Activated CD4-positive, CD25-positive, alpha-beta regulatory T cell treated with anti-CD3 and anti-CD28 coated beads, Interleukin-2, amount 50 U/mL, for 16 hours (primary cell): ENCODE measurements at places on chromosomes 1 and 21.

DNA sequence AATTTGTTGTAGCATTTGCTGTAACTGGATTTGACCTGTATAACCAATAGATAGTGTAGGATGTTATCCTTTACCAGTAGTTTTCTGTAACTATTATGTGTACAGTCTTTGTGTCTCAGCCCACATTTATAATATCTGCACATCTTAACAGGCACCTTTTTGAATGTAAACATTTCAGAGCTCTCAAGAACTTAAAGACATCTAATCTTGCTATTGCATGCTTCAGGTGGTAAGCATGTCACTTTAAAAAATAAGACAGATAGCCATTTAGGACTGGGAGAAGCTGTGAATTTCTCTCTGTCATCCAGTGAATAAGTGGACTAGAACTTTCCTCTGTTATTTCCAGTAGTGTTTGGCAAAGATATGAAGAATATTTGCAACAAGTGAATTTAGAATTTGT lies 22.6 kb upstream of the GPR52 start:
- DNase-seq = no peak

- DNase-seq = no peak
Measured at GRCh38 chr1:209416039-209416438, 167.5 kb upstream of the CAMK1G start.

- no peak for DNase-seq
Measured at GRCh38 chr21:45388011-45388521, 16.9 kb upstream of the COL18A1 start.

DNA sequence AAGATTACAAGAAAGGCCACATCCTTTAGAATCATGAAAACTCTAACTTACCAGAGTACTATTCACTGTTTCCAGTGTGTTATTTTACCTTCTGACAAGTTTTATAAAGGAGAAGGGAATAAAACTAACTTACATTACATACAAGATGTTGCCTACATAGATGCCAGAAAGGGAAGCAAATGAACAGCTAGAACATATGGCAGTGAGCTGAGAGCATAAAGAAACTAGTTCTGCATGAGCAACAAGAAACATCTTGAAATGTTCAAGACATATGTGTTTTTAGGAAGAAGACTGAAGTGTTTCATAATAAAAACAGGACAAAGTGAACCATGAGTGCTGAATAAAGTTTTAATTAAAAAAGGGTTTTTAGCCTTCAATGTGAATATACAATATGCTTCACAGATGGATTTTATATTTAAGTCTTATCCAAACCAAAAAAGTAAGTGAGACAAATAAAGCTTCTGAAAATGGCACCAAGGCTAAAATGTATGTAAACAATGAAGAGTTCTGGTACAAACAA lies 39.4 kb downstream of the SLC5A9 start:
- no peak for DNase-seq

DNA sequence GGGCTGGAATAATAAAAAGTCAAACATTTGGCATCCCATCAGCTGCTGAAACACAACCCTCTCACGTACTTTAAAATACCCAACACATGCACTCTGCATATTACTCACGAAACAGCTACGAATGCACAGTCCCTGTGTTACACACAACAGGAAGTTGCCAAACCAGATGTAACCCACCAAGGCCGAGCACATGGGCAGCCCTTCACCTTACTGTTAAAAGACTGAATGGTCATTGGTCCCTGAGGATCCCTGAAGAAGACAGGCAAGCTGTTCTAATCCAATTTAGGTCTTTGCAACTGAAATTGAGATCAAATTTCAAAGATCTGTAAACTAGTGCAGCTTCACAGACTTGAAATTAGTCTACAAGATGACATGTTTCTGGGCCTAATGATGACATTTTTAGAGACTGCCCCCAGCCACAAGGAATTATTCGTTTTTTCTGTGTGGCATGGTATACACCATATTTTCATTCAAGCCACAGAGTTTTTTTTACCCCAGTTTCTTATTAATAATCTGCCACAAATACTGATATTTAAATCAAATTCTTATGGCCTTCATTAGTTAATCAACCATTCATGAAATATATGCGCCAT lies 25.6 kb upstream of the IER5 start:
- DNase-seq = no peak

DNA sequence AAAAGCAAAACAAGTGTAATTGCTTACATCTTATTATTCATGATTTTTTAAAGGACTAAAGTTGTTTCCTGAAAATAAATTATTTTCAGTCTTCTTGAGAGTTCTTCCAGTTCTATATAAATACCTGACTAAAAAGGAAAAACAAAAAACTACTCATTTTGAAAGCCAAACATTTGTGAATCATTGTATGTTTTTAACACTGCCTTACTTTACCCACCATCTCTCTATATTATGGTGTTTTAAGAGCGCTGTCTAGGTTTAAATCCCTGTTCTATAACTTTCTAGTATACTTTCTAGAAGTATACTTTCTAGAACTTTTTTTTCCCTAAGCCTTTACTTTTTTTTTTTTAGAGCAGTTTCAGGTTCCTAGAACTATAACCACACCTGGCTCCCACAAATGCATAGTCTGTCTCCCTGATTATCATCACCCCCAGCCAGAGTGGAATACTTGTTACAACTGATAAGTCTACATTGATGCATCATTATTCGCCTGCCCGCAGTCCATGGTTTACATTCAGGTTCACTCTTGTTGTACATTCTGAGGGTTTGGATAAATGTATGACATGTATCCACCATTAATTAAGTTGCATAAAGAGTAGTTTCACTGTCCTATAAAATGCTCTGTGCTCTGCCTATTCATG lies 9.8 kb downstream of the RSBN1 start:
- DNase-seq = no peak

- no peak for DNase-seq
Measured at GRCh38 chr1:232789651-232790050, 15.6 kb upstream of the MAP10 start.

GRCh38 chr1:238832106-238832505 lies 554.3 kb upstream of the CHRM3 start:
- no peak for DNase-seq

- DNase-seq = no peak
Measured at GRCh38 chr1:2306151-2306978, 78.2 kb downstream of the SKI start.

- no peak for DNase-seq
Measured at GRCh38 chr1:57316291-57316690, 107.6 kb downstream of the DAB1 start.

- DNase-seq = no peak
Measured at GRCh38 chr1:244088161-244088560, 37.1 kb downstream of the ZBTB18 start.

DNA sequence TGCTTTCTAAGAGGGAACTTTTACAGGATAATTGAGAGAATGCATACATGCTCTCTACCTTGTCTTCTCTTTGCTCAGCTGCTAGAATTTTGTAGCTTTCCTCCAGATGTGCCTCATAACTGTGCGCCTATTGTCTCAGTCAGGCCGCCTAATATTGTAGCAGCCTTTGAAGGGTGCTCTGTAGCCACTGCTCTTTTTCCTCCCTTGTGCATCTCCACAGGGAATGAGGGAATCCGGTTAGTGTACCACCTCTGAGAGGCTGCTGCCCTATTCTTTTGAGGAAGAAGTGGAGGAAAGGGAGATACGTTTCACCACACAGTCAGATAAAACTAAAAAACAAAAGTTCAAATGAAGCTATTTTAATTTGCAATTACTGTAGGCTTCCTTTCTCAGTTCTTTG lies 22.8 kb downstream of the TTC3 start:
- DNase-seq = no peak

GRCh38 chr1:193275773-193276172 lies 89.4 kb upstream of the B3GALT2 start:
- DNase-seq = no peak

- DNase-seq = no peak
Measured at GRCh38 chr1:113887402-113888175, at the start of gene BCL2L15. TSS of gene BCL2L15 (minus strand) at chr1:113887581. CDS start at chr1:113887375, 206 bp downstream.

- DNase-seq = no peak
Measured at GRCh38 chr1:159146980-159147379, 24.4 kb upstream of the CADM3 start.

GRCh38 chr1:89363638-89364536 lies at the start of gene GBP6:
TSS of gene GBP6 (plus strand) at chr1:89364059. CDS start at chr1:89368552, 4,493 bp downstream.
- DNase-seq = no peak

DNA sequence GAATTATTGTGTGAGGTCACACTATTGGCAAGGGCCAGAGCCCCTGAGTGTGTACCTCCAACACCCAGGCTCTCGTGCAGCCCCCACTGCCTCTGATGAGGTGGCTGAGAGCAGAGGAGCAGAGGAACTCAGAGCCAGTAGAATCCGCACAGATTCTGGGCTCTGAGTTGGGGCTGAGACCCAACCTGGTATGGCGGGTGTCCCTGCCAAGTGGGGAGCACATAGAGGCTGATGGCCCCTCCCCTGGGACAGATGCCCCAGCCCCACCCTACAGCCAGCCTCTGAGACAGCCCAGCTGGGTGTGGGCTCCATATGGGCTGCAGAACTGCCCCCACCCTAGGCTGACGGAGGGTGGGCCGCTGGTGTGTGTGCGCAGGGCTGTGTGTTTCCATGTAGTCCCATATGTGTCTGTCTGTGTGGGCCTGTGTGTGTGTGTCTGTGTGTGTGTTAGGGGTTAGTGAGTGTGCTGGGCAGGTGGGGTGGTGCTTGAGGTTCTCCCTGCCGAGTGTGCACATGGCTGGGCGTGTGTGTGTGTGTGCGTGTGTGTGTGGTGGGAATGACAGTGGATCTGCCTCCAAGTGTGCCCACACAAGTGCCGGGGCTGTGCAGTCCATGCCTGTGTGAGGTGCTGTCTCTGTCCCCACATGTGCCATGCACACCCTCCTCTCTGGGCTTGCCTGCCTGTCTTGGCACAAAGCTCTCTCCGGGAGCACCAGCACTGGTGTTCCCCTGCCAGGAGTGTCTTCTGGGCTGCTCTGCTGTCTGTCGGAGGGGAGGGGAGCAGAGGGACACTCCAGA lies 24.4 kb downstream of the FOXO6 start:
- no peak for DNase-seq

- DNase-seq = no peak
Measured at GRCh38 chr1:184860985-184861754, 106.5 kb upstream of the EDEM3 start.
